ENCODE measurements at places on chromosomes 2 and 18.

DNA sequence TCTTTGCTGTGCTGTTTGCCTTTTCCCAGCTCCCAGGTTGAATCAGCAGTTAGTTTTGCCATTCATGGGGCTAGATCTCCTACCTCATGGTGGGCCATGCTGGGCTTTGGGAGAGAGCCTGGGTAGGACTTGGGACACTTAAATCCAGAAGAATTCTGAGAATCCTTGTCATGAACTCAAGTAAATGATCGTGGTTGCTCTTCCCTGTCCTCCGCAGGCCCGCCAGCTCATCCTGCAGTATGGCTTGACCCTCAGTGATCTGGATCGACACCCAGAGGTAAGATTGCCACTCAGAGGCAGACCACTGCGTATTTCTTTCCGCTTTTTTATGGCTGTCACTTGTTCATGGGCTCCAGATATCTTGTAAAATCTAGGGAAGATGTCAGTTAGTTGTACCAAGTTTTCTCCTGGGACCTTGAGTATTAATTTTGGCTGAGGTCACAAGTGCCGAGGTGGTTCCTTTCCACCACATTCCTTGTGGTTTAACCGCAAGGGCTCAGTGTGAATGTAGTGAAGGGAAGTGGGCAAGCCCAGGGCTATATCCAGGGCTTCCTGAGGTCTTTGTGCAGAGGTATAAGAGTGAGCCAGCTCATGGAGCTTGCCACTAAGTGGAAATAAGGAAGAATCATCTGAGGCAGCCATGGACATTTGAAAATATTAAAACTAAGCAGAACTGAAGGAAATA is 37.7 kb downstream of the RPIA start:
- DNase-seq = peak; percentile 82

DNA sequence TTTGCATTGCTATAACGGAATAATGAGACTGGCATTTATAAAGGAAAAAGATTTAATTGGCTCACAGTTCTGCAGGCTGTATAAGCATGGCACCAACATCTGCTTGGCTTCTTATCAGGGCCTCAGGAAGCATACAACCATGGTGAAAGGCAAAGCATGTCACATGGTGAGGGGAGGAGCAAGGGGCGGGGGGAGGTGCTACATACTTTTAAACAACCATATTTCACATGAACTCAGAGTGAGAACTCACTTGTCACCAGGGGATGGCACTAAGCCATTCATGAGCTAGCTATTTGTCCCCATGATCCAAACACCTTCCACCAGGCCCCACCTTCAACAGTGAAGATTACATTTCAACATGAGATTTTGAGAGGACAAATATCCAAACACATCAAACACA is 188.7 kb downstream of the MBD5 start:
- DNase-seq = no peak

- no peak for DNase-seq
Observed at GRCh38 chr2:232687382-232688160, 9.6 kb upstream of the GIGYF2 start.

GRCh38 chr2:195368249-195369217 is 288.5 kb upstream of the SLC39A10 start:
- no peak for DNase-seq

- DNase-seq = no peak
Observed at GRCh38 chr18:33673689-33674088, 95.7 kb downstream of the ASXL3 start.

DNA sequence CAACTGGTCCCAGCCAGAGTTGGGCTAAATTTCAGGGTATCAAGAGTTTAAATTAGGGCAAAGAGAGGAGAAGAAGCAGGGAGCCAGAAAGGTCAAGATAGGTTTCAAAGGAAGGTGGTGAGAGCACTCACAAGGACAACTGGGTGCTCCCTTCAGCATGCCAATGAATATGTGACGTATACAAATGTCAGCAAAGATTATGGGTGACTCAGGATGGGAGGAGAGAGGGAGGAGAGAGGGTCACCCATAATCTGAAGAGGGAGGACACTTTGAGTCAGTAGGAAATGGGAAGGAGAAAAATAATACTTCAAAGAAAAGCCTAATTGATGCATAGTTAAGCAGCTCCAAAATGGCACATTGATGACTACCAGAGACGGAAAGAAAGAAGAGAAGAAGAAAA is 53.1 kb upstream of the ABCA12 start:
- no peak for DNase-seq

DNA sequence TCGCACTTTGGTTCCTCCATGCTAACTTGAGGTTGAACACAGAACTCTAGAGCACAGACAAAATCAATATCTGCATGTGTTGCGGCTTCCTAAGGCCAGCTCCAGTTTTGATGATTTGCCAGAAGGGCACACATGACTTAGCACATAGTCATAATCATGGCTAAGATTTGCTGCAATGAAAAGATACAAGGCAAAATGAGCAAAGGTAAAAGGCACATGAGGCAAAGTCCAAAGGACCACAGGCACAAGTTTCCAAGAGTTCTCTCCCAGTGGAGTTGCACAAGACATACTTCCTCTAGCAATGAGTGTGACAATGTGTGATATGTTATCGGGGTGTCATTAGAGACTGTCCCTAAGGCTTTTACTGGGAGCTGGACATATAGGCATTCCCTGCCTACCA is 24.2 kb upstream of the CXXC1 start:
- no peak for DNase-seq

- no peak for DNase-seq
Observed at GRCh38 chr2:225989809-225990208, 590.3 kb downstream of the NYAP2 start.

GRCh38 chr2:8569332-8569930 is 112.4 kb upstream of the ID2 start:
- no peak for DNase-seq

GRCh38 chr18:9240270-9240669 is 94.3 kb upstream of the TWSG1 start:
- no peak for DNase-seq

- DNase-seq = no peak
Observed at GRCh38 chr18:47250391-47251046, 941 bp downstream of the SKOR2 start.

DNA sequence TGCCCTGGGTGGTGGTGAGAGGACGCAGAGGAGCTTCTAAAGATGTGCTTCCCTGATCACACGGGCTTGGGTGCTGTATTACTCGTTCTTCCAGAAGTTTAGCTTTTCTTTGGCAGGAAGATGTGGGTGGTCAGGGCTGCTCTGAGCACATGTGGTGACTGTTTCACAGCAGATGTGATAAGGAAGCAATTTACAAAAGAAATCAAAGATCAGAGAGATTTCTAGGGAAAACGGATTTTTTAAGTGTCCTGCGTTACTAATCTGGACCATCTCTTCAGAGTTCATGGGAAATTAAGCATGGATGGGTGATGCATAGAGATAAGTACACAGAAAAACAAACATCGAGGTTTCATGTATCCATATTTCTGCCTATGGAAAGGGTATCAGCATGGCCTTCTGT is 99.4 kb downstream of the WDSUB1 start:
- DNase-seq = no peak

DNA sequence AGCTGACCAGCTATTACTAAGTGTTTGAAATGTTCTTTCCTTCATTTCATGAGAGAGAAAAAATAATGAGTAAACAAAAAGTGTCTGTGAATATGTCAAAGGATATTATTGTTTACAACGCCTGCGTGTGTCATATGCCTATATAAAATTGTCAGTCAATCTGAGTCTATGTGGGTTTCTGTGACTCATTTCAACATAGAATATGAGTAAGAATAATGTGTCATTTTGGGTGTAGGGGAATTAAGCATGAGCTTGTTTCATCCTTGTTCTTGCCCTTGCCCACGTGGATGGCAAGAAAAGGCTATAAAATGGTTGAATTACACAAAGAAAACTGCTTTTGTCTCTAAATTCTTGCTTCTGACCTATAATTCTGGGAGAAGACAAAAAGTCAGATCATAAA is 466.0 kb downstream of the PTH2R start:
- no peak for DNase-seq

DNA sequence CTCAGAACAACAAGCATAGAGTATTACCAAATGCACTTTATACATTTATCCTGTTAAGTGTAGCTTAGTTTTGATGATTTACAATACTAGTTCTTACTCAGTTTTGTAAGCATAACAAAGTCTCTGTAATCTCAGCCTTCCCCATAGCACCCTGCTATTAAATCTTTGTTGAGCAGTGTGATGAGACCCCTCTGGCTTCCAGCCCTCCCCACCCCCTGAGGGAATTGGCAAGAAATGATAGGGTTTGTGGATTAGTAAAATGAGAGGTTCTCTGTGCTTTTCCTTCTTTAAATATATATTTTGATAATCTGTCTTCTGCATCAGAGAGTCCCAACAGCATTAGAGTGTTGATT is 37.2 kb downstream of the ZNF521 start:
- no peak for DNase-seq

- DNase-seq = peak; percentile 98
Observed at GRCh38 chr2:73896362-73897239, 3.8 kb downstream of the ACTG2 start.

- no peak for DNase-seq
Observed at GRCh38 chr2:98099939-98100743, 13.2 kb downstream of the VWA3B start.

GRCh38 chr2:38066421-38067115 is 9.4 kb downstream of the CYP1B1 start:
- DNase-seq = no peak

DNA sequence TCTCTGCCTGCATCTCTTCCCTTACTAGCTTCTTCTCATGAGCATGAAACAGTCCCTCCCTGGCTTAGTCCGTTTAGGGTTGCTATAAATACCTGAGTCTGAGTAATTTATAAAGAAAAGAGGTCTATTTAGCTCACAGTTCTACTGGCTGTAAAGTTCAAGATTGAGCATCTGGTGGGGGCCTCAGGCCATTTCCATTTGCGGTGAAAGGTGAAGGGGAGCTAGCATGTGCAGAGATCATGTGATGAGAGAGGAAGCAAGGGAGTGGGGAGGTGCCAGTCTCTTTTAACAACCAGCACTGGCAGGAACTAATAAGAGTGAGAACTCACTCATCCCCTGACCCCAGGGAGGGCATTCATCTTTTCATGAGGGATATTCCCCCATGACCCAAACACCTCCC is 26.8 kb downstream of the RHBDD1 start:
- DNase-seq = no peak

DNA sequence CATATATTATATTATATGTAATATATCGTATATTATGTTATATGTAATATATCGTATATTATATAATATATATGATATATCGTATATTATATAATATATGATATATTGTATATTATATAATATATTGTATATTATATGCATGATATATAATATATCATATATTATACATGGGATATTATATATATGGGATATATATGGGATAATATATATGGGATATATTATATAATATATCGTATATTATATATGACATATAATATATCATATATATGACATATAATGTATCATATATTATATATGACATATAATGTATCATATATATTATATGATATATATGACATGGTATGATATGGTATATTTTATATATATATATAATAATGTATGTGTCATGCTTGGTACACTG is 100.7 kb upstream of the STPG4 start:
- DNase-seq = no peak

DNA sequence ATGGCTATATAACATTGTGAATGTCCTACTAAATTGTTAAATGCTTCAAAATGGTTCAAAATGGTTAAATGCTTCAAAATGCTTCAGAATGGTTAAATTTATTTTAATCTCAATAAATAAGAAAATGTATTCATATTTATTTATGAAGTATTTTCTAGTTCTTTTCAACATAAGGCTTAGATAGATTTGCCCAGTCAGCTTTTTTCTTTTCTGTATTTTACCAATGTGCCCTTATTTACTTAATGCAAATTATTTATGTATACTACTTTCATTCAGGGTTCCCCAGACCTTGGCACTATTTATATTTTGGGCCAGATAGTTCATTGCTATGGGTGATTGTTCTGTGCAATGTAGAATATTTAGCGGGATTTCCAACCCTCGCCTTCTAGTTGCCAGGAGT is 546.7 kb downstream of the RIT2 start:
- no peak for DNase-seq

- no peak for DNase-seq
Observed at GRCh38 chr2:45301307-45302277, 292.3 kb upstream of the SIX2 start.

- DNase-seq = no peak
Observed at GRCh38 chr18:55343396-55344073, 244.5 kb downstream of the TCF4 start.

DNA sequence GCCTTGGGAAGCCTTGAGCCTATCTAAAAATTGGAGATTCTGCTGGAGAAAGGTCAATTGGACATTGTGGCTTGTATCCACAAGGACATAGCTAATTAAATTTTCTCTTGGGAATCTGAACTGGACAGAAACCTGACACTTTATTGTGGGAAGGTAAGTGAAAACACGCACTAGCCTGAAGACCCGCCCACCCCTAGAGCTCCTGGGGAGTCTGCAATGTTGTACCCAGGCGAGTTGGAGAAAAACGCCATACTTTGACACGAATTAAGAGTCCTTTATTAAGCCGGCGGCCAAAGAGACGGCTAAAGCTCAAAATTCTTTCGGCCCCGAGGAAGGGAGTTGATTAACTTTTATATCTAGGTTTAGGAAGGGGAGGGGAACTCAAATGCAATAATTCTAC is 1.2 kb upstream of the ZNF892 start:
- DNase-seq = no peak

GRCh38 chr2:495745-496275 is 181.4 kb downstream of the TMEM18 start:
- no peak for DNase-seq

GRCh38 chr2:24016376-24016761 is 6.5 kb downstream of the MFSD2B start:
- no peak for DNase-seq

DNA sequence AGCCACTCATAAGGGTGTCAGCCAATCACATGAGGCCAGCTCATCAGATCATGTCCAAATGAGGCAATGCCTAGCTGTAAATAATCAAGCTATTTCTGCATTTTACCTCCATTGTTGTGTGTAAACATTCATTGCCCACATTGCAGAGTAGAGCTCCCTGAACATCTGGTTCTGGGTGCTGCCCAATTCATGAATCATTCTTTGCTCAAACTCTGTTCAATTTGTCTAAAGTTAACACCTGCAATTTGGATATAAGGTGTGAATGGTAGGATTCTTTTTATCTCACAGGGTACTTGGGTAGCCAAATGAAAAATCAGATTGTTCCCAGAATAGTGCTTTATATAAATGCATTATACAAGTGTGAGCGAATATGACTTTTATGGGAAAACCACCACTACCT is 345.5 kb upstream of the NT5C1B start:
- DNase-seq = no peak

DNA sequence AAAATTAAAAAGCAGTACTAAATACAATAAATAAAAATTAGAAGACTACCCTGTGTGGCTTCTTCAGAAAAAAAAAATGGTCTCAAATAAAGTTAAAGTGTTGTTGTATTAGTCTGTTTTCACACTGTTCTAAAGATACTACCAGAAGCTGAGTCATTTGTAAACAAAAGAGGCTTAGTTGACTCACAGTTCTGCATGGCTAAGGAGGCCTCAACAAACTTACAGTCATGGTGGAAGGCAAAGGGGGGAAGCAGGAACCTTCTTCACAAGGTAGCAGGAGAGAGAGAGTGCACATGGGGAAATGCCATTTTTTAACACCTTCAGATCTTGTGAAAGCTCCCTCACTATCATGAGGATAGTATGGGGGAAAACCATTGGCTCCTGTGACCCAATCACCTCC is 612.8 kb downstream of the RNF144A start:
- no peak for DNase-seq
